Caudate nucleus (tissue), 63 donors: ENCODE measurements at places on chromosomes 1 and 21.

DNA sequence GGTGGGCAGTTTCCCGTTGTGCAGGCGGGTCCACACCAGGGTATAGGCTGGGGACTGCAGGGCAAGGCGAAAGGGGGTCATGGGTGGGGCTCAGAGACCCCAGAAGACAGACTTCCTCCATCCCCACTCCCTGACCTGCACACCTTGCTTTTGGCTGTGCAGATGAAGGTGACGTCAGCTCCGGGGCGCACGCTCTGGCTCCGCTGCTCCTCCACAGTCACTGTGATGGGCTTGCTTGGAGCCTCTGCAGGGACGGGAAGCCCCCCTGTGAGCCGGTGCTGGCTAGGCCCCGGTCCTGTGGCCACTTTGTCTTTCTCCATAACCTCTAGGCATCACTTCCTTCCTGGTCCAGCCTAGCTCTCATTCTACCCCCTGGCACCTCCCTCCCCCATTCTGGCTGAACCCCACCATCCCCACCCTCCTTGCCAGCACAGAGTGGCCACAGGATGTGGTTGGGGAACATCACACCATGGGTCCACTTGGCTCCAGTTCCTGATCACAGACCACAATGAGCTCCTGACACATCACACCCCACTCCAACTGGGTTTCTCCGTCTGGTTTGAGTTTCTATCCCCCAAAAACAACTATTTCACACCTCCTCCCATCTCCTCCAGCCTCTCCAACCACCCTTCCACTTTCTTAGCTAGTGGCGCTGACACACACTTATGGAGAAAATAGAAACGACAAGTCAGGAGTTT is 45.2 kb downstream of the LDLRAD2 start:
- DNase-seq = no peak

DNA sequence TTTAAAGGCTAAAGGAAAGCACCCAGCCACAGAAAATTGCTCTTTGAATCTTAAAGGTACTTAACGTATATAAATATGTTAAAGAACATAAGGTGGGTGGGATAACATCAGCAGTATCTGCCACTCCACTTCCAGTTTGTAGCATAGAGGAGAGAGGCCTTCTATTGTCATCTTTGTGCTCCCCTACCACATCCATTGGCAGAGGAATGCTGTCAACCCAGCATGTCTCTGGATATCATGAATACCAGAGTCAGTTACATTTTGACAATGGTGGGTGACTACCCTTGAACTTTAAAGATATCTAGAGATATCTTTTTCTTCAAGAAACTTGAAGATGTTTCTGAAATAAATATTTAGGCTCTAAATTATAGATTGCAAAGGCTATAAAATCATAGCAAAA is 283.2 kb upstream of the LRRC7 start:
- no peak for DNase-seq

- DNase-seq = no peak
Observed at GRCh38 chr1:108057541-108057940, 92.6 kb upstream of the VAV3 start.

DNA sequence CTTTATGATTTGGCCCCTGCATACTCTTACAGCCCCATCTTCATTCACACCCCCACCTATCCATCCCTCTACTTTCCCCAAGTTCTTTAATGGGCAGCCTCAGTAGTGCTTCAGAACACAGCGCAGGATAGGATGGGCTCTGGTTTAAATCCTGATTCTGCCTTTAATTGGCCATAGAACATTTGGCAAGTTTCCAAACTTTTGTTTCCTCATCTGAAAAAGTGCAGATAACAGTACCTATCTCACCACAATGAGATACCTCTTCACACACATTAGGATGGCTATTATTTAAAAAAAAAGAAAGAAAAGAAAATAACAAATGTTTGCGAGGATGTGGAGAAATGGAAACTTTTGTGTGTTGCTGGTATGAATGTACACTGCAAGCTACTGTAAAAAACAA is 142.5 kb upstream of the VANGL1 start:
- no peak for DNase-seq

DNA sequence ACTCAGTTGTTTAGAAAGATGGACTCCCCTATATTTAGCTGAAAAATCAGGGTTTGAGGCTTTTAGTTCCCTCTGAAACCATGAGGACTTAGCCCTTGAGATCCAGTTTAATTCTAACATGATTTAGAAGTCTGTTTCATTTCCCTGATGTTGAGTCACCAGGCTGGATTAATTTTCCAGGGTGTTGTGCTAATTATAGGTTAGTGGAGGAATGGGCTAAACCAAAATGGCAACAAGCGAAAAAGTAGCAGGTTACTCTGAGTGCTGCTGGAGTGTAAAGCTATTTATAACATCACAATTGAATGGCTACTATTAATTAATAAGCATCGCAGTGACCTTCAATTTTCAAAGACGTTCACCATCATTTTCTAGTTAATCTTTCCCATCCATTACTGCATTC is 15.5 kb upstream of the USP24 start:
- DNase-seq = no peak

DNA sequence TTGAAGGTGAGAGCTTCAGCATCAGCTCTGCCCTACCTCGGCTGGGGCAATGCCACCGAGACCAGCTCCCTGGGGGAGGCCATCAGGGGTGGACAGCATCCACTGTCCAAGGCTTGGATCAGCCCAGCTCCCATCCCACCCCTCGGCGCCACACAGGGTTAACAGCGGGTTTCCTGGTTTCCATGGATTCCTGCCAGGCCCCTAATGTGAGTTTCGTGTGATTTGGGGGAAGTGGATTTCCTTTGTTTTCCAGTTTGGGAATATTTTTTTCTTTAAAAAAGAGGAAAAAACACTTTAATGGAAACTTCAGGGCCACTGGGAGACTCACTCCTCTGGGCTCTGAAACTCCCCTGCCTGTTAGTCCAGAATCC is 34.3 kb downstream of the CASZ1 start:
- no peak for DNase-seq

DNA sequence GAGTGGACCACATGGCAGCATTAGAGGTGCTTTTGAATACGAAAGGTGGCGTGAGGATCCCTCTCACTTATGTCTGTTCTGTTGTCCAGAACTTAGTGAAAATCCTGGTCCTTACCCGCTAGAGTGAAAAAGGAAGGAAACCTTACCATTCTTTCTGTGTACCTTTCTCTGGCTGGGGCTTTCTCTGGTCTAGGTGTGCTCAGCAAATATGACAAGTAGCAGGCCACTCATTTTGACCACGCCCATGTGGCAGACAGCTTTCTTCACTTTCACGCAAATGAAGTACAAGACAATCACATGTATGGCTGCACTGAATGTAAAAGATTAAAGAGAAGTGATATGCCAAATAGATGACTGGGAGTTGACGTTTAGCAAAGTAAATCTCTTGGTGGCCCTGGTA is 131.9 kb downstream of the FGGY start:
- DNase-seq = no peak

DNA sequence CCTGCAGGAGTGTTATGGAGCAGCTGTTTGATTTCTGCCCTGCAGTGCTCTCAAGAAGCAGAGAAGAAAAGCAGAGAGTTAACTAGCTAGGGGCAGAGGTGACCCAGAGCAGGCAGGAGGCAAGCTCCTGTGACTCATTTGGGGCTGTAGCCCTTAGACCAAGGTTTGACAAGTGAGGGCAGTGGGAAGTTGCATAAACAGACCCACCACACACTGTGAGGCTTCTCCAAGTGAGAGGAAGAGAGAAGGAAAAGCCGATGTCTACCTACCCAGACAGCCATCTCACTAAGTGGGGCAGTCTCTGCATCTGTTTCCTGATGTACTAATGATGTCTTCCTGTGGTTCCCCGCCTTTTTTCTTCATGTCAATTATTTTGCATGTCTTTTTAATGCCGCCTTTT is 159.9 kb upstream of the NR5A2 start:
- DNase-seq = no peak

- no peak for DNase-seq
Observed at GRCh38 chr1:211625040-211625439, 46.1 kb upstream of the SLC30A1 start.

GRCh38 chr1:153513023-153513422 is 22.8 kb downstream of the S100A6 start:
- no peak for DNase-seq

DNA sequence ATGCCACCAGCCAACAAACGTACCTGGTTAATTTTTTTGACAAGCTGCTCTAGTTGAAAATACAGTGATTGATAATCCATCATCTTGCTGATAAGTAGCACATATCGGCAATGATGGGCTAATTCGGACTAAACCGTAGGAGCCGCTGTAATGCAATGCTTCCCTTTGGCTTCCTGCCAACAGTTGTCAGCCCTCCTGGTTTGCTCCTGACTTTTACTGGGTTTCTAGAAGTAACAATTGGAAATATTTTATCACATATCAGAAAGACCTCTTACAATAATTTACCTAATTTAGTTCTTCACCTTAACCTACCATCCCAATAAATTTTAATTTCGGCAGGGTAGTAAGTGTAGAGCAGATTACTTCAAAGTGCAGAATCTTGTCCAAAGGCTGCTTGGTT is 148.5 kb downstream of the DHRS3 start:
- no peak for DNase-seq

GRCh38 chr1:235739124-235739523 is 89.5 kb upstream of the GNG4 start:
- DNase-seq = no peak

DNA sequence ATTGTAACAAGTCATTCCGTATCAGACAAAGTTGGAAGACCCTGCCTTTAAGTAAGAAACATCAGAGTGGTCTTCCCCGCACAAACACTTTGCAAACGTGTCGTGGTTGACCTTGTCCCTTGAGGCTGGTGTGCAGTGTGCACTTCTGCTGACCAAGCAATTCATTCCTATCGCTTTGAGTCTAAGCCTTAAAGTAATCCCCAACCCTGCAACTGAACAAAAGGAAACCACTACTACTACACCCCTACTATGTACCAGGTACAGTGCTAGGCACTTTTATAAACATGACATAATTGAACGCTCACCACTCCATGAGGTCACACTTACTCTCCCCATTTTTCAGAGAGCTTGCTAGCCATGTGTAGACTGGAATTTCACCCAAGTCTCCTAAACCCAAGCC is 10.6 kb downstream of the ITPKB start:
- no peak for DNase-seq

GRCh38 chr1:36971852-36972618 is 62.3 kb downstream of the GRIK3 start:
- DNase-seq = no peak

- DNase-seq = no peak
Observed at GRCh38 chr1:205652984-205653383, 21.2 kb upstream of the ELK4 start.

GRCh38 chr1:199122532-199123311 is 483.9 kb downstream of the PTPRC start:
- DNase-seq = no peak

DNA sequence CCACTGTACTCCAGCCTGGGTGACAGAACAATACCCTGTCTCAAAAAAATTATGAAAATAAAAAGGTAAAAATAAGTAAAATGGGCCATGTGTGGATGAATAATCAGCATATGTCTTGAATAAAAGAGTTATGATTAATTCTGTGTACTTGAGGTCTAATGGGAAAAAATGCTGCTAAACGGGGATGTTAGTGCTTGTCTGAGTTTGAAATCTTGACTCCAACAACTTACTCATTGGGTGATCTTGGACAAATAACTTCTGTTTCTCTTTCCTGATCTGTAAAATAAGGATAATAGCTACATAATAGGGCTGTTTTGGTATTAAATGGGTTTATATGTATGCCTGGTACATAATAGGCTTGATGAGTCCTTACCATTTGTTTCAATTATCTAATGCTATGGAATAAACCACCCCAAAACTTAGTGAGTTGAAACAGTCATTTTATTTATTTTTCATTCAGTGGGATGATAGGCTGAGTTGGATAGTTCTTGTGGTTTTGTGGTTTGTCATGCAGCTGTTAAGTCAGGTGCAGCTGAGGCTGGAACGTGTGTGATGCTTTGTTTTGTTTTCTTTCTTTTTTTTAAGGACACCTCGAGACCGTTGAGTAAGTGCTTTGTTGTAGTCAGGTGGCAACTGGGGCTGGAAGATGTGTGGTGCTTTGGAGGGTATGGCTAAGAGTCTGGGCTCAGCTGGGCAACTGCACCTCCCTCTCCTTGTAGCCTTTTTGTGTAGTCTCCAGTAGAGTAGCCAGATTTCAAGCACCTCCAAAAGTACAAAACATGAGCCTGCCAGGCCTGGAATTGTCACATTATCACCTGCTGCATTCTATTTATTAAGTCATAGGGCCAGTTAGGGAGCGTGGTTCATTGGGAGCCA is 4.9 kb downstream of the MDM4 start:
- no peak for DNase-seq
